HFF-Myc (cell line): ENCODE measurements at places on chromosomes 4 and X.
A peak's percentile ranks its signal among the peaks of the same experiment; 100 is the strongest.

DNA sequence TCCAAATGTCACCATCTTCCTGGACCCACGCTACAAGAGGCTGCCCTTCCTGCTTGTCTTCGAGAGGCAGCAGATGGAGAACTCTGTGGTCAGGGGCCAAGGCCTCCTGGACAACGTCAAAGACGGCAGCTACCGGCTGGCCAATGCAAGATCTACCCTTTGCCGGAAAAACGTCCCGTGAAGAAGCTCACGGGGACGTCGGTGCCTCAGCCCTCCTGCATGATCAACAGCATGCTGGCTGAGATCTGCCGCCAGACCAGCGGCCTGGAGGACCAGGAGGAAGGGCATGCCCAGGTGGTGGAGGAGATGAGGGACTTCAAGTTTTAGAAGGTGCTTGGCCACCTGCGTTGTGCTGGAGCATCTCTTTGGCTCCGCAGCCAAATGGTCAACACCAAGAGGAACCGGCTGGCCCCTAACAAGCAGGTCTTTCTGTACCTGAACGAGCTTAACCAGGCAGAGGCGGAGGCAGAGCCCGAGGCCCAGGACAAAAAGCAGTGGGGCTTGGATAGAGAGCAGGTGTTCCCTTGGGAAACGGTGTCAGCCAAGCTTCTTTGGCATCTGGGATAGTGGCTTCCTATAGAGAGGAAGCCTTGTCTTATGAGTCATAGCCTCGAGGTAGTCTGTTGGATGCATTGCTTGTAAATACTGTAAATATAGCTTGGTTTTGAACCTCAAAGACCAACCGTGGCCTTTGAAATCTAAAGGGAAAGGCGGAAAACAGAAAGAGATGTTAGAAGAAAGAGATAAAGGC lies 94.8 kb upstream of the ELOVL6 start:
- no peak for DNase-seq

GRCh38 chr4:128525992-128526630 lies 238.5 kb upstream of the PGRMC2 start:
- no peak for DNase-seq

GRCh38 chr4:87051121-87051713 lies 116.4 kb downstream of the AFF1 start:
- DNase-seq: no peak

GRCh38 chr4:152246659-152247058 lies 289.2 kb downstream of the FBXW7 start:
- no peak for DNase-seq

GRCh38 chr4:123843137-123843536 lies 446.5 kb downstream of the SPRY1 start:
- peak; percentile 50 for DNase-seq

DNA sequence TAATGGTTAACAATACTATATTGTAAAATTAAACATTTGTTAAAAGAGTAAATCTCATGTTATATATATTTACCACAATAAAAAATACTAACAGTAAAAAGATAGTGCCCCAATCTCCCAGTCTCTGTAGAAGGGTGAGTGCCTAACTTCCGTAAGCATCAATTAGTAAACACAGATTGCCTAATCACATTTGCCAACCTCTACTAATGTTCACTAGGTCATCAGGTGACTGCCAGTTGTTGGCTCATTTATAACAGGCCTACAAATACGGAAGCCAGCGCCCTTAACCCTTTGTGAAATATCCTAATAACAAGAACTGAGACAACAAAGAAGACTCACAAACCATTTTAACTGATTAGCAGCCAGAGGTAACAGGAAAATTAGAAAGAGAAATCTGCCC lies 345.1 kb downstream of the INPP4B start:
- no peak for DNase-seq

DNA sequence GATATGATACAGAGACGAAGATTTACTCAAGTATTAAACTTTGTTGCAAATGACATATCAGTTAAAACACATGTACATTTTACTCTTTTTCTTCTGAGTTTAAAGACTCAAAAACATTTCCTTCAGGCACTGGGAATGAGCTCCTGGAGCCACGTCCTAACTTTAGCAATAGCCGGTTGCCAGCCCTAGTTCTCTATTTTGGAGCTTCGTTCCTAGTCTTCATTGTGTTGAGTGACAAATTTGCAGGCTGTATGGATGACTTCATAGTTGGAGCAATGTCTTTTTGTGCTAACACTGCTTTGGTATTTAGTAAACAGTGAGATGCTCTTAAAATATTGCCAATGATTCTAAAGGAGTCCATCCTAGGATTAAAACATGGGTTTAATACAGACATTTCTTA lies 190.9 kb downstream of the FAT4 start:
- DNase-seq: no peak

DNA sequence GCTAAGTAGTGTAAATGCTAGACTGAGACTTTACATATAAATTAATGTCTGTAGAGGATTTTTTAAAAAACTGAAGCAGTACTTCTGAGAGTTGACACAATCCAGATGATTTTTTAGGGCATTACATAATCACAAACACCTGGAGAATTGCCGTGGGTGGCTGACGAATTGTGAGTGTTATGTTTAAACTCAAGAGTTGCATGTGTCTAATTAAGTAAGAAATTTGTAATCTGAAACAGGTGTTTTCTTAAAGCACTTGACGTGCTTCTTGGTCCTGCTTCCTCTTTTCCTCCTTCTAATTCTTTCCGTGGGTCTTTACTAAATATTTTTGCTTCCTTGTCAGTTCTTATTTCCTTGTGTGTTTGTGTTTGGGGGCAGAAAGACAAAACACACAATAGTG lies 27.8 kb downstream of the PIR start:
- peak; percentile 70 for DNase-seq

GRCh38 chr4:175540732-175541131 lies 271.3 kb downstream of the GPM6A start:
- no peak for DNase-seq

GRCh38 chr4:177410566-177410965 lies 31.7 kb downstream of the AGA start:
- no peak for DNase-seq

- DNase-seq: no peak
These were observed 54.5 kb upstream of the MAMLD1 start for GRCh38 chrX:150308532-150309157.

DNA sequence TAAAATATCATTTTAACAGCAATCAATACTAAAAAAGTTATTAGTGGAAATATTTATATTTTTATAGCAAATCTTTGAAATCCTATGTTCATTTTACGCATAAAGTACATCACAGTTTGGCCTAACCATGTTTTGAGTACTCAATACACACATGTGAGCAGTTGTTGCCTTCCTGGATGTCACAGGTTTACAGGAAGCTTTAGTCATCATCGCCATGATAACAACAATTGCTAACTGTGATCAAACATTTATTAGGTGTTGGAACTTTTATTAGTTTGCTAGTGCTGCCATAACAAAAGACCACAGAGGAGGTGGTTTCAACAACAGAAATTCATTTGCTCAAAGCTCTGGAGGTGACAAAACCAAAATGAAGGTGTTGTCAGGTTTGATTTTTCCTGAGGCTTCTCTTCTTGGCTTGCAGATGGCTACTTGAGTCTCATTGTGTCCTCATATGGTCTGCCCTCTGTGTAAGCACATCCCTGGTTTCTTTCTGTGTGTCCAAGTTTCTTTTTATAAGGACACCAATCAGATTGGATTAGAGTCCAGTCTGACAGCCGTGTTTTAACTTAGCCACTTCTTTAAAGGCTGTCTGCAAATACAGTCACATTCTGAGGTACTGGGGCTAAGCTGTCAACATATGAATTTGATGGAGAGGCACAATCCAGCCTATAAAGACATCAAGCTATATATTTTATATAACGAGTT lies 43.1 kb upstream of the BOD1L1 start:
- no peak for DNase-seq

- DNase-seq: no peak
These were observed 760 bp downstream of the UGT8 start for GRCh38 chr4:114599231-114599902.

DNA sequence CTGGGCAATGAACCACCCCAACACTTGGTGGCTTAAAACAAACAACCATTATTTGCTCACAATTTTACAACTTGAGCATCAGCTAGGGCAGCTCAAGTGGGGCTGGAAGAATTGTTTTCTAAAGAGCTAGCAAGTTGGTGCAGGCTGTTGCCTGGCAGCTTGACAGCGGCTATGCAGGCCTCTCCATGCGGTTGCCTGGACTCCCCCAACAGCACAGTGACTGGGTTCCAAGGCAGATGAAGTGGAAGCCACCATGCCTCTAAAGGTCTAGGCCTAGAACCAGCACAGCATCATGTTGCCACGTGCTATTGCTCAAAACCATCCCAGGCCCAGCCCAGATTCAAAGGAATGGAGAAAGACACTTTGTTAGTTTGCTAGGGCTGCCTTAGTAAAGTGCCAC lies 114.8 kb downstream of the BCOR start:
- DNase-seq: no peak

GRCh38 chr4:67106861-67107460 lies 438.3 kb downstream of the CENPC start:
- no peak for DNase-seq
